Activated B cell treated with CpG ODN at 0.5 μM for 24 hours (primary cell): ENCODE measurements at places on chromosomes 13 and 19. TPM values are rescaled to one million over a fixed set of nuclear protein-coding genes. Genes with fewer than 3 reads are reported as not detected.

ZNF433 gene
- total RNA-seq: 6.9 and 8.6 TPM in 2 replicates

DNA sequence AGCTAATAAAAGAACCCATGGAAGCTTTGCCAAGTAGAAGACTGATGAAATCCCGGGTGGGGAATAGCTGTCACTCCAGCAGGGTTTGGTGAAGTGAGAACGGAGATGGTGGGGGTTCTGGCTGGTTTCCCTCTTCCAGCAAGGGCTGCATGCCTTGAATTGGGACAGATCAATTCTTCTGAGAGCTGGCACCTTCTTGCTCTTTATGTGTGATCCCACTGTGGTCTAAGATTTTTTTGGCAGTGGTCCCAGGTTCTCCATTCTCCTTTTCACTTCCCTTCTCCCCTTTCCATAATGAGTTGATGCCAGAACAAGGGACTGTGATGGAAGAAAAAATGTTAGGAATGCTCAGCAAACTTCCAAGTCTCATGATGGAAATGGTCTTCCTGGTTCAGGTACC lies 50.0 kb downstream of the TNFSF11 start:
- no peak for DNase-seq
- no peaks in the 10 kb centered on the region for H3K36me3 ChIP-seq
- no peak overlapping the region for H3K4me3 ChIP-seq
- no peaks in the 10 kb centered on the region for H3K4me1 ChIP-seq
- no peak overlapping the region for H3K27ac ChIP-seq

- peaks cover 65% of the 10 kb centered on the region for H3K36me3 ChIP-seq
- no peaks in the 10 kb centered on the region for H3K4me1 ChIP-seq
- no peak overlapping the region for H3K27ac ChIP-seq
- no peak overlapping the region for H3K4me3 ChIP-seq
- DNase-seq: no peak
These were observed 14.6 kb downstream of the PRR12 start for GRCh38 chr19:49605605-49606004.

- no peak overlapping the region for H3K4me3 ChIP-seq
- H3K27me3 ChIP-seq: no peaks in the 10 kb centered on the region
- no peaks in the 10 kb centered on the region for H3K4me1 ChIP-seq
- DNase-seq: no peak
- no peaks in the 10 kb centered on the region for H3K36me3 ChIP-seq
- no peak overlapping the region for H3K27ac ChIP-seq
These were observed 836.7 kb downstream of the SLITRK5 start for GRCh38 chr13:88507909-88508308.

GRCh38 chr19:2556221-2557092 lies 80.5 kb downstream of the GADD45B start:
- no peak overlapping the region for H3K4me3 ChIP-seq
- H3K36me3 ChIP-seq: peaks cover 19% of the 10 kb centered on the region
- DNase-seq: no peak
- H3K4me1 ChIP-seq: peaks cover 44% of the 10 kb centered on the region

GRCh38 chr13:63636316-63636993 lies 2220.8 kb upstream of the PCDH20 start:
- H3K27ac ChIP-seq: no peak overlapping the region
- DNase-seq: no peak
- H3K36me3 ChIP-seq: no peaks in the 10 kb centered on the region
- peaks cover 3% of the 10 kb centered on the region for H3K4me1 ChIP-seq
- no peaks in the 10 kb centered on the region for H3K27me3 ChIP-seq
- H3K4me3 ChIP-seq: peak overlapping the region; percentile 75

- peaks cover 30% of the 10 kb centered on the region for H3K4me1 ChIP-seq
- no peak for DNase-seq
- peak overlapping the region; percentile 100 for H3K4me3 ChIP-seq
These were observed 475 bp upstream of the ZC3H4 start for GRCh38 chr19:47113850-47114651.

- no peak overlapping the region for H3K27ac ChIP-seq
- H3K36me3 ChIP-seq: no peaks in the 10 kb centered on the region
- no peaks in the 10 kb centered on the region for H3K27me3 ChIP-seq
- no peak for DNase-seq
- H3K4me3 ChIP-seq: no peak overlapping the region
These were observed 16.4 kb downstream of the FPR3 start for GRCh38 chr19:51811344-51811743.

GRCh38 chr13:111390522-111391270 lies 70.3 kb downstream of the TEX29 start:
- no peaks in the 10 kb centered on the region for H3K4me1 ChIP-seq
- no peaks in the 10 kb centered on the region for H3K36me3 ChIP-seq
- peaks cover 5% of the 10 kb centered on the region for H3K27me3 ChIP-seq
- H3K4me3 ChIP-seq: no peak overlapping the region
- no peak for DNase-seq

DNA sequence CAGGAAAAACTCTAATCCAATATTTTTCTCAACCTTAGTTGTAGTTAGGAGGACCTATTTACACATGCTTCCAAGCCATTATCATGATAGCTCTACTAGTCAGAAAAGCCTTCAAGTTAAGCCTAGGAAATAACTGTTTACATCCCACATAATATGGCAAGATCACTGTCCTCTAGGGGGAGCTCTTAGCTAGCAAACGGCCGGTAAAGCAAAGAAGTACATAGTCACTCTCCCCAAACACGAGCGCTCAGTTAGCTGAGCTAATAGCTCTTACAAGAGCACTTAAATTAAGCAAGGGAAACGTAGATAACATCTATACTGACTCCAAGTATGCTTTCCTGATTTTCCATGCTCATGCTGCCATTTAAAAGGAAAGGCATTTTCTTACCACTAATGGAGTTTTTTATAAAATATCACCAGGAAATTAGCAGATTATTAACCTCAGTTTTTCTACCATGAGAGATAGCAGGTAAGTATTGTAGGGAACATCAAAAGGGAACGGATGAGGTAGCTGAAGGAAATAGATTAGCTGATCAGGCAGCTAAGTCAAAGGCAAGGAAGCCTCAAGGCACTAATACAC lies 100.6 kb upstream of the PABPC3 start:
- no peaks in the 10 kb centered on the region for H3K36me3 ChIP-seq
- peaks cover 23% of the 10 kb centered on the region for H3K27me3 ChIP-seq
- H3K27ac ChIP-seq: no peak overlapping the region
- DNase-seq: no peak
- no peak overlapping the region for H3K4me3 ChIP-seq

DNA sequence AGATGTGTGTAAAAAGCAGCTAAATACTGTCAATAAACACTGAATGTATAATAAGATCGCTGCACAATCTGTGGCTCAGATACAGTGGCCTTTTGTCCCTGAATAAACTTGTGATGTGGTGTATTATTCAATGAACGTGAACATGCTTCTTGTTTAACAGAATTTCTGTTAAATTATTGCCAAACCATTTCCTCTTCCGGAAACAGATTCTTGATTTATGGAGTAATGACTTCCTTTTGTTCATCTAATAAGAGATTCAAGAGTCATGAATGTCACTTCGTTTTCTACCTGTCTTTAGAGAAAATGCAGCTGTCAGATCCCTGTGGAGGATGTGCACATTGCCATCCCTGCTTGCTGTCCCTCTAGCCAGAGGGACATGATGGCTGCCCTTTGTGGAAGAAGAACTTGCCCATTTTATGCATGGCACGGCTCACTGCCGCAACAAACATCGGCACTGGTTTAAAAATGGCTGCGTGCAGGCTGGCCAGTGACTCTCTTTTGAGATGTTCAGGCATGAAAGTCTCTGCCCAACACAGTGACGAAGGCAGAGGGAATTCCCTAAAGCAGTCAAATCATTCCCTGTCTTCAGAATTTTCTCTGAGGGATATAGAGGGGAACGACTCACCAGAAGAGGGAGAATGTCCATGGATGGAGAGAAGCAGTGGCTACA lies 3.1 kb upstream of the TNFSF13B start:
- peak overlapping the region; percentile 74 for H3K4me3 ChIP-seq
- H3K27me3 ChIP-seq: no peaks in the 10 kb centered on the region
- H3K27ac ChIP-seq: peak overlapping the region; percentile 85
- no peaks in the 10 kb centered on the region for H3K36me3 ChIP-seq

DNA sequence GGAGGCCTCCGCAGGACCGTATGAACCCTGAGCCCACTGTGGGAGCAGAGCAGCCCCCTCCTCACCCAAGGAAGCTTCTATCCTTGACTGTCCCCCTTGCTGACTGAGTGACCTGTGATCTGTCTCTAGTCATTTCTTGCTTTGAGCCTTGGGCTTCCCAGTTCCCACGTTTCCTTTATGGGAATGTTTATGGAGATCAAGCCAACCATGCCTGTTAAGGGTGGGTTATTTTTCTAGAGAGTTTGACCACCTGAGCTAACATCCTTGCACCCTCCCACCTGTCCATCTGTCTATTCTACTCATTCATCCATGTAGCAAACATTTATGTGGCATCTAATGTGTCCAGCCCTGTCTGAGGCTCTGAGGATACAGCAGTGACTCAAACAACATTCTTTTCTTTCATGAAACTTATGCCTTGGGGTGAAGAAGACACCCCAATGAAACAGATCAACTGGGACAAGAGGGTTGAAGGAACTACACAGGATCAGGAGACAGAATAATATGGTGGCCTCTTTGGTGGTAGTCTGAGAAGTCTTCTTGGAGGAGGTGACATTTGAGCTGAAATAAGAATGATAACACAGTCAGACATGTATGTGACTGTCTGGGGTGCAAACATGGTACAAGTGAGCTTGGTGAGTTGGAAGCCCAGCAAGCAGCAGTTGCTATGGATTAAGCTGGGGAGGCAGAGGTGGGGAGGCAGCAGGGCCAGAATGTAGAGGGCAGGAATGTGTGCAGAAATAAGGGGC lies 30.5 kb downstream of the CERS4 start:
- H3K36me3 ChIP-seq: peaks cover 50% of the 10 kb centered on the region
- H3K4me1 ChIP-seq: peaks cover 57% of the 10 kb centered on the region
- DNase-seq: no peak
- peak overlapping the region; percentile 54 for H3K27ac ChIP-seq
- no peaks in the 10 kb centered on the region for H3K27me3 ChIP-seq
